ENCODE measurements at places on chromosomes 3 and 15.

- DNase-seq, result peak; percentile 52
These were observed 15.0 kb downstream of the IL12A start for GRCh38 chr3:160003520-160004128.

- DNase-seq, result peak; percentile 40
These were observed 127.8 kb downstream of the HCN4 start for GRCh38 chr15:73240866-73241499.

DNA sequence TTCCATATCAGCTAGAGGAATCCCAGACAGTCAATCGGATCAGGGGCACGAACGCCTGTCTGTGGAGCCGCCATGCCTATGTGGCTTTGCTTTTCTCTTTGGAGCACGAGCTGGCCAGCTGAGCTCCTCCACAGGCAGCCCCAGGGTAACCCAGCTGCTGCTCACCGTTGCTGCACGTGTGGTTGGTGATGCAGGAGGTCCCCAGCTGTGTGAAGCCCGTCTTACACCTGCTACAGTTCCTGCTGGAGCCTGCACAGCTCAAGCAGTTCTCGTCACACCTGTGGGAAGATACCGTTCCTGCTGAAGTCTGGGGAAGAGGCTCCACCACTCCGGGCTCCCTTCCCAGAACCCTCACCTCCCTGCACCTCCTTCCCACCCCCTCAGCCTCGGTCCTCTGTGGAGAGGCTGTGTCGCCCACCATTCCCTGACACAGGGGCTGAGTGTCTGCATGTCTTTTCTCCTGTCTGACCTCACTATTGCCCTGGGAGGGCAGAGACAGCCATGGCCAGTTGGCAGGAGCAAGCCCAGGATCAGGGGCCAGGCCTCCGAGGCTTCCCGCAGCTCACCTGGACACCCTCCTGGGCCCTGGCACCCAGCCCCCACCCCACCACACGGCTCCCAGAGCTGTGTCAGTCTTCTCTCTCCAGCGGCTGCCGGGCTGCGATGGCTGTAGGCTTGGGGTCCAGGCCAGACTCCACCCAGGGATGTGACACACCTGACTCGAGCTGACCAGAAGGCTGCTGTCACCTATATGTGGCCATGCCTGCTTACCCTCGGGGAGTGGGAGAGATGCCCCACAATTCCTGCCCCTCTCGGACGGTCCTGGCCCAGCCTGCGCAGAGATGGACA lies 12.2 kb upstream of the SNRPA1 start:
- no peak for DNase-seq

GRCh38 chr3:124676236-124676635 lies 54.0 kb upstream of the UMPS start:
- DNase-seq, result peak; percentile 95

DNA sequence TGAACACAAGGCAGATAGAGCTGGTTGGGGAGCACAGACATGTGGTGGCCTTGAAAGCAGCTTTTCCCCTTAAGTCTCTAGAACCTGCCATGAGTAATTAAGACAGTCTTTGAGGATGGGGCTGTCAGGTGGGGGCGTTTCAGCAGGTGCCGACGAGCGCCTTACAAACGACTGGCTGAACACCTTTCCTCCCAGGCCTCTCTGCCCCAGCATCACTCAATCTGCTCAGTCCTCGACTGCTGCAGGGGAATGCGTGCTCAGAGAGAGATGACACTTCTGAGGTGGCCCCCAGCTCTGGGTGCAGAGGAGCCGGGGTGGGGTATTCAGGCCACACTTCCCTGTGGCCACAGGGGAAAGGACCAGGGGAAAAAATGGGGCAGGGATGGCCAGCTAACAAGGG lies 8.1 kb upstream of the NCKIPSD start:
- no peak for DNase-seq

- DNase-seq, result no peak
These were observed 18.2 kb downstream of the EIF3J start for GRCh38 chr15:44554934-44555723.

GRCh38 chr15:37550360-37551024 lies 383.9 kb upstream of the TMCO5A start:
- no peak for DNase-seq

DNA sequence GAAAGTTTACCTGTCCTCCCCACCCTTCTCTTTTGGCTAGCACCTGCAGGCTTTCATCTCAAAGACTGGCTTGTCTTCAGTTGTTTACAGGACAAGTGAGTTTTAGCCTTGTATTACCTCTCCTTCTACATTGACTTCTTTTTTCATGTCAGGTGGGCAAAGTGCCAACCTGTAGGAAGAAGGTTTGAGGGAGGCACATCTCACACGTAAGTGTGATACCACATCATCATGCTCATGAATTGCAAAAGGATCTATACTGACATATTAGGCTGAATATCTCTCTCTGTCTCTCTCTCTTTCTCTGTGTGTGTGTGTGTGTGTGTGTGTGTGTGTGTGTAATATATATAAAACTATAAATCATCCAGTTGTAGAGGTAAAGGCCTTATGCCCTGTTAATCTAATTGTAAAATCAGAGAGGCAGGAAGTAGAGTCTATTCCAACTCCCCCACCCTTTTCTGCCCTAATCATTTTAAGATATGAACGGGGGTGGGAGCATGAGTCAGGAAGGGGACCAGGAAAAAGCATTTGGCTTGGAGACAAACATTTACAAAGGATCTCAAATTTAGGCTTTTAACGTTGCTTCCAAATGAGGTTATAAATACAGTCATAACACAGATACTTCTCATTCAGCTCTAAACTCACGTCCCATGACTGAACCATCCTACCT lies 107.0 kb upstream of the PFN2 start:
- DNase-seq, result no peak

GRCh38 chr15:38307251-38307650 lies 54.6 kb downstream of the SPRED1 start:
- DNase-seq, result no peak

GRCh38 chr3:186825294-186825821 lies 17.2 kb upstream of the ADIPOQ start:
- DNase-seq, result peak; percentile 55

DNA sequence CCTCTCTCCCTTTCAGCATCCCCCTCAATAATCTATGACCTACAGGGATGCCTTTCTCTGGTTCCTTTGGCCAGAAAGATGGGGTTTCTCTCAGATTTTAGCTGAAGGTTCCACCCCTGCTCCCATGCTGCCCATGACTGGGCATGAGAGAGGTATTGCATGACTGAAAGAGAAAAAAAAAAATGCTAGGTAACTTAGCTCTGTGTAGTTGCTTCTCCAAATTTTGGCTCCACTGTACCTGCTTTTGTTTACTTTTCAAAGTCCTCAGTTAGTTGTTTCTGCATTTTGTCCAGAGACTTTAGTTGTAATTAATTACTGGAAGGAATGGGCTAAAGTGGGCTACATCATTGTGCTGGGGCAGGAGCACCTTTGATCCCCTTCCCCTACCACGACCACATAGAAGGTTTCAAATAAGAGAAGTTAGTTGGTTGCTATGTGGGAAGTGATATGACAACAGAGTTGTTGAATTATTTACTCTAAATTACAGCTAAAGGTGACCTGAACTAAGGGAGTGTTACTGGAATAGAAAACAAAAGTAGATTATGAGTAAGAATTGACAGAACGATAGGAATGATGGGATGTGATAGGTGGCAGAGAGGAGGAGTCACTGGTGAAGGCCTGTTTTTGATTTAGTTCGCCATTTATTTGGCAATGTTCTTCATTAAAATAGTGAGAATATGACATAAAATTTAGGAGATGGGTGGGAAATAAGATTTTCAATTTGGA lies 605.4 kb upstream of the NR2F2 start:
- no peak for DNase-seq

GRCh38 chr3:128266453-128266852 lies 113.2 kb downstream of the EEFSEC start:
- DNase-seq, result no peak

DNA sequence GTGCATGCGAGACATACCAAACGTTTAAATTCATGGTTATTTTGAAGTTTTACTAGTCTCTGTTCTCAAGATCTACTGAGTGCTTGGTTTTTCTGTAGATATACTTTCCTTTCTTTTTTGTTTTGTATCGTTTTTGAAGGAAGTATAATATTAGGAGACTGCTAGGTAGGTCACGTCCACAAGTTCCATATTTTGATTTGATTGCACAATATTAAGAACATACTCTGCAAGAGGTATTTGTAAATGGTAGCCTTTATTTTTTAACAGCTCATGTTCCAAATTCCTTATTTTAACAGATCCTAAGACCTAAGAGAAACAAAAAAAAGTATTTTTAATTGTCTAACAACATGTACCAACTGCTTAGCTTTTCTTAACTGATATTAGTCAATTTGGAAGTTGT lies 156.7 kb downstream of the SERPINI1 start:
- DNase-seq, result no peak

DNA sequence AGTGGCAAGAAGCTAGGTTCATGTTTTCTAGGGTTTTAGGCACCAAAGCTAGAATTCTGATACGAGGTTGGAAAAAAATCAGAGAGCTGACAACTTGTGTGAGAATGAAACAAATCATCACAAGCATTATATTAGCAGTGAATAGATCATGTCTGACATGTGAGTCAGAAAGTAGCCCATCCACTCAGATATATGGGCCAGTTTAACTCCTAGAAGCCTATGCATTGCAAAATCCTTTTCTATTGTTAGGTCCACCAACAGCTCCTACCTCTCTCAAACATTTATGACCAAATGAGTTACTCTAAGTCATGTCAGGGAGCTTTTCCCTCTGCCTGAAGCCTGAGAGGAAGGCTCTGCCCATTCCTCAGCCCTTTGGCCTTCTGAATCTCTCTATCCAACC lies 44.0 kb downstream of the KBTBD12 start:
- no peak for DNase-seq

GRCh38 chr3:105867712-105868430 lies 941 bp downstream of the CBLB start:
- no peak for DNase-seq

DNA sequence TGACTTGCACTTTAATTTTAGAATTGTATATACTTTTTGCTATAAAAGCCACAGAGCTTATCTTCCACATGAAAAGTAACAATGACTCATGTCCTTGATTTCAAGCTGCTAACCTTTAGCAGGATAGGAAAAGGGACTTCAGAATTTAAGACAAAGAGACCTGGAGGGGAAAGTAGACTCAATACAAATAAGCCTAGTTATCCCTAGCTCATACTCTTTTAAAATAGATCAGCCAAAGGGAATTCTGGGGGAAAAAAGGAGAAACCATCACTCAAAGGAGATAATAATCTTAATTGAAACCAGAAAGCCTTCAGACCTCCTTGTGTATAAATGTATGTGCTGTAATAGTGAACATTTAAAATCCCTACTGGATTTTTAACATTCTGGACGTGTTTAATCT lies 930.3 kb downstream of the NTRK3 start:
- no peak for DNase-seq

DNA sequence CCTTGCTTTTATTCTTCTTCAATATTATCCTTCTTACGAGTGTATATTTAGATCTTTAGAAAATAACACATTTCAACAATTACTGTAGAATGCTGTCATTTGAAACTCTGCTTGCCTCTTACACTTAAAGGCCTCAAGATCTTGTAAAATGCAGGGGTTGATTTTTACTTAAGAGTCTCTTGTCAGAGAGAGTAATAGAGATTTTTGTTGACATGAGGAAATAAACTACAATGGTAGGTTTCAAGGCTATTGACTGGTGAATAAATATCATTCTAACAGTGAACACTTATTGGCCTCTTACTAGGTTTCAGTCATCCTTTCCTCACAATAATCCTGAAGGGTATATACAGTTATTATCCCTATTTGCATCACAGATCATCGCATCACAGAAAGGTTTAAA lies 344.6 kb downstream of the GBE1 start:
- no peak for DNase-seq

GRCh38 chr3:168975576-168975975 lies 687.9 kb downstream of the MECOM start:
- DNase-seq, result no peak

DNA sequence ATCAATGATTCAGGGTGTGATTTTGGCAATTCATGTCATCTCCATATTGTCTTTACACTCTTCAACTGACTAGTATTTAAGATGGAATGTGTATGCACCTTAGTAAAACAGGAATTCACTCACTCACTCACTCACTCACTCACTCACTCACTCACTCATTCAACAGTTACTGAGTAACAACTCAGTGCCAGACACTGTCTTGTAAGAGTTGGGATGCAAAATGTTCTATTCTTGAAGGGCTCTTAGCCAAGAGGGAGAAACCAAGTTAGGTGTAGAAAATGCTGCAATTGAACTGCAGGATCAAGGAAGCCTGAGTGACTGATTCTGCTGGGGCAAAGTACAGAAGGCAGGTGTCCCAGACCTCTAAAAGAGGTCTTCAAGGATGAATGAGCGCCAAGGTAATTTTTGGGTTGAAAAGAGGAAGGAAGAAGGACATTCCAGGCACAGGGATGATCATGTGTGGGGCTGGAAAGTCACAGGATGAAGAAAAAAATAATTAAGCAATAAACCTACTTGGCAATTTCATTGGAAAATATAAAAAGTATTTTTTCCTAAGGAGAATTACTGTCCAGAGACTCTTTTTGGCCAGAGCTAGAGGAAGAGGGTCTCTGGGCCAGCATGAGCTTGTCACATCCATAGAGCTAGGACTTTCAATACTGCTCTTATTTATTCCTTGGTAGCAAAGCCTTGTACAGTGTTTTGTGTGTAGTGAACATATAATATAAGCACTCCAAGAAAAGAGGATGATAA lies 58.9 kb upstream of the ETV5 start:
- no peak for DNase-seq

DNA sequence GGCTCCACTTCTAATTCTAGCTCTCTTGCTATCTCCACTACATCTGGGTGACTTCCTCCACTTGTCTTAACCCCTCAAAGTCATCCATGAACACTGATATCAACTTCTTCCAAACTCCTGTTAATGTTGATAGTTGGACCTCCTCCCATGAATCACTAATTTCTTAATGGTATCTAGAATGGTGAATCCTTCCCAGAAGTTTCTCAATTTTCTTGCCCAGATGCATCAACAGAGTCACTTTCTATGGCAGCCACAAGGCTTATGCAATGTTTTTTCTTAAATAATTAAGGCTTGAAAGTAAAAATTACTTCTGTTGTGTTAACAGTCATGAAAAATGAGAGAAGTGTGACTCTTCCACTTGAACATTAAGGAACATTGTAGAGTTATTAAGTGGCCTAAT lies 164.3 kb downstream of the PCCB start:
- peak; percentile 36 for DNase-seq

- peak; percentile 14 for DNase-seq
These were observed 8.7 kb upstream of the ZNF774 start for GRCh38 chr15:90343302-90343790.

- DNase-seq, result no peak
These were observed 57.0 kb downstream of the ISL2 start for GRCh38 chr15:76393614-76394013.

- DNase-seq, result no peak
These were observed 56.1 kb upstream of the CPNE4 start for GRCh38 chr3:132090921-132091320.

DNA sequence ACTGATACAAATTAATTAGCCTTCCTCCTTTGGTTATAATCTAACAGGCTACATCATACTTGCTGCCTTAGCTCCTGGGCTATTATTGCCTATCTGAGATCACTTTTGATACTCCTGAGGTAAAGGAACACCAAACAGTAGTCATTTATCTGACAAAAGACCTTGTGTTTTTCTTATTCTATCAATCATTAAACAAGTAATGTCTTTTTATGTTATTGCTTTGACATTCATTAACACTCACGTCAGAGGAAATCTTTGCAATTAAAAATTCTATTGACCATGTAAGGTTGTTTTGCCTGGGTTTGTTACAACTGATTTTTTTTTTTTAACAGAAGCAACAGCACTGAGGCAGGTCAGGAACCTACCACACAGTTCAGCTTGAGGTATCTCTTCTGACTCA lies 366.3 kb downstream of the MECOM start:
- DNase-seq, result no peak

GRCh38 chr15:62854420-62855084 lies 188.0 kb upstream of the TPM1 start:
- DNase-seq, result no peak
